Gastrocnemius medialis (tissue), 4 donors: ENCODE measurements at places on chromosomes 5 and 9. TPM values are rescaled to one million over a fixed set of nuclear protein-coding genes. Genes with fewer than 3 reads are reported as not detected.

The VLDLR gene
- total RNA-seq = 15.9 TPM

The FBXO4 gene
- 2.4 TPM for total RNA-seq

The PRR7 gene
- 2.0 TPM for total RNA-seq

The INSYN2B gene
- not detected for total RNA-seq

The GARIN3 gene
- total RNA-seq = not detected

The STPG3 gene
- total RNA-seq = not detected

The ENHO gene
- total RNA-seq = not detected

The GDA gene
- total RNA-seq = 0.62 TPM

The ORM2 gene
- total RNA-seq = not detected

The CATSPER3 gene
- 0.84 TPM for total RNA-seq

The SLC36A2 gene
- 15.0 TPM for total RNA-seq

The UGT3A1 gene
- total RNA-seq = 0.60 TPM

The OGN gene
- 3.1 TPM for total RNA-seq
